ENCODE measurements at places on chromosomes 4 and X.

DNA sequence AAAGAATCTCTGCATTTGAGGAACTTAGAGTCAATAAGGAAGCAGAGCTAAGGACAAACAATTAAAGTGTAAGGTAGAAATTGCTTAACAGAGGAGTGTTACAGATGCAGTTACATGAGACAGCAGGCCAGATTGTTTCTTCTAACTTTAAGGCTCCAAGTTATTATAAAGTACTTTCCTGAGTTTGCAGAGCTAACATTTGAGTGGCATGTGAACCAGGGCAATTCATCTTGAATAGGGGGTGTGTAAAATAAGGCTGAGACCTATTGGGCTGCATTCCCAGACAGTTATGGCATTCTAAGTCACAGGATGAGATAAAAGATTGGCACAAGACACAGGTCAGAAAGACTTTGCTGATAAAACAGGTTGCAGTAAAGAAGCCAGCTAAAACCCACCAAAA, 7.6 kb upstream of the LNX1 start:
- no peak for DNase-seq

- DNase-seq, result no peak
Measured at GRCh38 chr4:71974681-71975080, 57.1 kb upstream of the NPFFR2 start.

- no peak for DNase-seq
Measured at GRCh38 chr4:101274888-101275752, 72.2 kb downstream of the PPP3CA start.

GRCh38 chr4:89486042-89486441, 178.4 kb upstream of the GPRIN3 start:
- no peak for DNase-seq

GRCh38 chr4:89439533-89439932, 131.9 kb upstream of the GPRIN3 start:
- no peak for DNase-seq

DNA sequence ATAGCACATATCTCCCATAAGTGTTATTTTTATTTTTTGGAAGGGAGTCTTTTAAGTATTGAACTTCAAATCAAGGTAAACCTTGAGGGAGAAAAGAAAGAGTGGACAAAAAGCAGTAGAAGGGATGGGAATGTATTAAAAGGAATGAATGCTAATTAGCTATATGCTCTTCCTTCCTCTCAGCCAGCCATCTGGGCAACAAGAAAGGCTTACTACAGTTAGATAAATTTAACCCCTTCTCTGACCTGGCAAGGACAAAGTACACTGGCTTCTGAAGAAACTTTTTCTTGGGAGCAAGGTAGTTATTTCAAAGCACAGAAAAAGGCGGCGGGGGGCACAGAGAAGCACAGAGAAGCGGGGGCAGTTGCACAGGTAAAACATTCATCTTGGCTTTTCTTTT, 54.6 kb downstream of the GAB1 start:
- no peak for DNase-seq

- no peak for DNase-seq
Measured at GRCh38 chr4:102312417-102312816, 32.9 kb downstream of the SLC39A8 start.

DNA sequence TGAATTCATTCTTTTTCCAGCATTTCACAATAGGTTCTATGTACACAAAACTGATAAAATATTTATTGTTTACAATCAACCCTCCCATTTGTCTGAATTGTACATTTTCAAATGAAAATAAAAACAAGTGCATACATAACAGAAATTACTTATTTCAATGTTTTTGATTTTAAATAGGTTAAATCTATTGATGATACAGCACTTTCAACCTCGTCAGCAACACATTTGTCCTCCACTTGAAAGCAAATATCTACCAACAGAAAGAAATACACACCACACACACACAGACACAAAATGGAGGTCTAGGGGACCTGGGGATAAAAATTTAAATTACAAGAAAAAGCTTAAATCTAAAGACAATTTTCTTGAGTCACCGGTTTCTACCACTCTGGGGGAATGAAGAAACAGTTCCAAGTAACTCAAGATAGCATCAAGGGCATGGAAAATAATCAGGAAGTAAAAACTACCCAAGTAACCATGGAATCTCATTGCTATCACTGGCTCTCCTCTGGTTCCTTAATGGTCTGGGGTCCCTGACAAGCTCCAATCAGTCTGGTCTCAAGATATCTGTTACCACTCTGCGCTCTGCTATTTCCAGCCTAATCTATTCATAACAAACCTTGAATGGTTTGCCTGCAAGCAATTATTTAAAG, 27.6 kb downstream of the ANKRD17 start:
- DNase-seq, result no peak

DNA sequence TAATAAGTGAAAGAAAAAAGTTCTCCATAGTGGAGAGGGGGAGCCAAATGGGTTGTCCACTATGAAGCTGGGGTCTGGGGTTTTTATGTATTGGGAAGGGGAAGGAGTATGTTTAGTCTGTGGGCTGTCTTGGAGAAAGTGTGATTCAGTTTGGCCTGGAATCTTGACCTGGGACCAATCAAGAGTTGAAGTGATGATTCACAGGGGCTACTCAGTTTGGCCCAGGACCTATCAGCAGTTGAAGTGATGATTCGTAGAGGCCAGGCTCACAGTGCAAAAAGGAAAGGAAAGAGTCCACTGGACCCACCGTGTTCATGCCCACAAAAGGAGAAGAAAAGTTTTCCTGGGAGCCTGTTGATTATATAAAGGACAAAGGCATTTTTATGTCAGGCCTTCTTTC, 47.3 kb upstream of the RAB9B start:
- DNase-seq, result no peak

DNA sequence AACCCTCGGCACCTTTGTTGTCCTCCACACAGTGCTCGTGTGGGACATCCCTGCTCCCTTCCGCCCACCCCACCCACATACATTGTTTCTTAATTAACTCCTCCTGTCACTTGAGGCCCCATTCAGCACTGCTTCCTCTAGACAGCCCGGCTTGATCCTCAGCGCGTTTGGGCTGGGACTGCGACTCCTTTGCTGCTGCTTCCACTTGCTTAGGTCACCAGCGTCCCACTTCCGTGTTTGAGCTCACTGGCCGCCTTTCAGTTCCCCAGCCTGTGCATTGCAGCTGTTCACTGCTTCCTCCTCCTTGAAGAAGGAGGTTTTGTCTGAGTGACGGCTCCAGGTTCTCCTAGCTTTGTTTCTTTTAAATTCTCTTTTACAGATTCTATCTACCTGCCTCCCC, 16.1 kb downstream of the RNF4 start:
- no peak for DNase-seq

GRCh38 chr4:2900741-2901140, 57.1 kb downstream of the ADD1 start:
- no peak for DNase-seq

DNA sequence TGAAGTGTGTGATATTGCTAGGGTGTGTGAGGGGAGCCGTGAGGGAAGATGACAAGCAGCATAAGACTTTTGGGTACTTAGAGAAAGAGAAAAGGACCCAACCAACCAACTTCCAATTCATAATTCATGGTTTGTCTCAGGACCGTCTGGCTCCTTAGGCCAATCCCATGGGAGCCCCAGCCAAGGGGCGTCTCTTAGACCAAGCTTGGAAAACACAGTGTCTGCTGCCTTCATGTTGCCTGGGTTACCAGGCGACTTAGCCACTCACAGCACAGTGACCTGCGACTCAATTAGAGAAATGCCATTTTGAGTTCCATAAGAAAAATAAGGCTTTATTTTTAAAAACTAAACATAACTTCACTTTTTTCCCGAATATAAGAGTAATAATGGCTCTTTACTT, 32.7 kb downstream of the BST1 start:
- DNase-seq, result no peak

- DNase-seq, result no peak
Measured at GRCh38 chr4:139331185-139331584, 28.9 kb upstream of the NDUFC1 start.

DNA sequence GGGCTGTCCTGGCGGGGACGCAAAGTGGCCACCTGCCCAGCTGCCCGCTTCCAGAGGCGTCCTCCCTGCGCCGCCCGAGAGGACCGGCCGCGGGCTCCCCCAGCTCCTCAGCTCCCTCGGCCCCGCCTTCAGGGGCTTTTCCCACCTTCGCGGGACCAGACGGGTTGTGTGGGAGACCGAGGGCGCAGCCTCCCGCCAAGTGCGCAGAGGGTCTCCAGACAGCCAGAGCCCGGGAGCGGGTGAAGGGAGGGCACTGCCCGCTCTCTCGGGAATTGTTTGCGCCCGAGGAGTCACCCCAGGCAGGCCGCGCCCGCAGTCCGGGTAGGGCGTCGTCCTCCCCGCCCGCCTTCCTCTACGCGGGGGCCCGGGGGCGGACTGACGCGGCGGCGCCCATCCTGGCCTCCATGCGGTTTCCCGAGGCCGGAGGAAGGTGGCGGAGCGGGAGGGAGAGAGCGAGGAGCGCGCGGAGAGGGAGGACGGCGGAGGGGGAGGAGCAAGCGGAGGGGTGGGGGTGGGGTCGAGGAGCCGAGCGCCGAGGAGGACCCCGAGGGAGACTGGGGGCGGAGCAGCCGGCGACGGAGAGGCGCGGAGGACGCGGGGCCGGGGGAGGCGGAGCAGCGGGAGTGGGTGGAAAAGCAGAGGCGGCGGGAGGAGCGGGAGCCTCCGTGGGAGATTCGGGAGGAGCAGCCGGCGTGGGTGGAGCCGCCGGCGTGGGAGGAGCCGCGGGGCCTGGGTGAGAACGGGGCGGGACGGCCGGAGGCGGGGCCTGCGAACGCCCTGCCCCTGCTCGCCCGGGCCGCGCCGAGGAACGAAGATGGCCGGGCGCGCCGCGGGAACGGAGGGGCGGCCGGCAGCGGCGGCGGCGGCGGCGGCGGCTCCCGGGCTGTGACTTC, 47.5 kb downstream of the CLDN34 start:
- peak; percentile 75 for DNase-seq

DNA sequence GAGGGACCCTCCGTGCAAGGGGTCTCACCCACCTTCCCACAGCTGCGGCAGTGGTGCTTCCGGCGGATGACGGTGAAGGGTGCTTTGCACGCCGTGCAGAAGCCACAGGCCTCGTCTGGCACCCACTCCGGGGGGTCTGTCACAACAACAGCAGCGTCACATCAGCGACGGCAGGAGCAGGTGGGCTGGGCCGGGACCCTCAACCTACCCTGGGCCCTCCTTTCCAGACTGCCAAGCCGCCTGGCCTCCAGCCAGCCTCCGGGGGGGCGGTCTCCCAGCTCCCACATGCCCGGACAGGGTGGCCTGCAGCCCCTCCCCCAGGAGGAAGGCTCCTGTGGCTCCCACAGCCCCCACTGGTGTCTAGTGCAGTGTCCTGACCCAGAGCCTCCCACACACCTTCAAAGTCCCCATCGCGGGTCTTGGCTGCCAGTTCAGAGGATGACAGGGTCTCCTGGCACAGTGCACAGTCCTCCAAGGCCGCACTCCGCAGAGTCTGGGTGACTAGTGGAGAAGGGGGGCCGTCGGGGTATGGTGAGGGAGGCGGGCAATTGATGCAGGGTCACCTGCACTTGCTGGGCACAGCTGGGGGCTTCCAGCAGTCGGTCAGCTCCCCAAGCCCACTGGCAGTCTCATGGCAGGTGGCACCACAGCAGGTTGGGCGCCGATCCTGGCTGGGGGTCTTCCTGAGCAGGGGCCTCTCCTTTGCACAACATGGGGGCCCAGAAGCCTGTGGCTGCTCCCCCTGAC, 9.5 kb upstream of the MXD4 start:
- no peak for DNase-seq

- DNase-seq, result no peak
Measured at GRCh38 chrX:97594646-97595224, 711.0 kb downstream of the RPA4 start.

DNA sequence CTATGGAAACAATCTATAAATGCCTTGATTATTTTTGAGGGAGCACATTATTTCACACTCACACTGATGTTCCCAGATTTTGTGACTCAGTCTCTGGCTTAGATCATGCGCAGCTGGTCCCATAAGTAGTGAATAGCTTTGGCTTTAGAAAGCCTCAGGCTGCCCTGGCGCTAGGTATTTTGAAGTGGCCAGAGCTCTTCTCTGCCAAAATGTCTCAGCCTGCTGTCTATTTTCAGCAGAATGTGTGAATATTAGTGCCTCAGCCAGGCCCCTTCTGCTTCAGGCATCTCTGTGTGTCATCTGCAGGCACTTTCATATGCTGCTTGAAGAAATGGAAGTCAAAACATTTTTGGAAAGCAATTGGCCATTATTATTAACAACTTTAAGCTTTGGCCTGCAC, 931.0 kb upstream of the INTU start:
- no peak for DNase-seq

DNA sequence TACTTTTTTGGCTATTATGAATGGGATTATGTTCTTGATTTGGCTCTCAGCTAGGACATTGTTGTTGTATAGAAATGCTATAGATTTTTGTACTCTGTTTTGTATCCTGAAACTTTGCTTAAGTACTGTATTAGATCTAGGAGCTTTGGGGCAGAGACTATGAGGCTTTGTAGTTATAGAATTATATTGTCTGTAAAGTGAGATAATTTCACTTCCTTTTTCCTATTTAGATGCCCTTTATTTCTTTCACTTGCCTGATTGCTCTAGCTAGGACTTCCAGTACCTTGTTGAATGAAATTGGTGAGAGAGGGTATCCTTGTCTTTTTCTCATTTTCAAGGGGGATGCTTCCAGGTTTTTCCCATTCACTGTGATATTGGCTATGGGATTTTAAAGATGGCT, 28.1 kb downstream of the ADAM29 start:
- DNase-seq, result no peak

- DNase-seq, result no peak
Measured at GRCh38 chrX:13552892-13553291, 16.5 kb upstream of the EGFL6 start.

GRCh38 chrX:13179100-13179499, 134.7 kb upstream of the FAM9C start:
- no peak for DNase-seq

All from left kidney (tissue), 8 donors.